ENCODE measurements at places on chromosomes 3 and 15. TPM values are rescaled to one million over a fixed set of nuclear protein-coding genes. Genes with fewer than 3 reads are reported as not detected.

Gene SMCO1
- total RNA-seq = not detected

DNA sequence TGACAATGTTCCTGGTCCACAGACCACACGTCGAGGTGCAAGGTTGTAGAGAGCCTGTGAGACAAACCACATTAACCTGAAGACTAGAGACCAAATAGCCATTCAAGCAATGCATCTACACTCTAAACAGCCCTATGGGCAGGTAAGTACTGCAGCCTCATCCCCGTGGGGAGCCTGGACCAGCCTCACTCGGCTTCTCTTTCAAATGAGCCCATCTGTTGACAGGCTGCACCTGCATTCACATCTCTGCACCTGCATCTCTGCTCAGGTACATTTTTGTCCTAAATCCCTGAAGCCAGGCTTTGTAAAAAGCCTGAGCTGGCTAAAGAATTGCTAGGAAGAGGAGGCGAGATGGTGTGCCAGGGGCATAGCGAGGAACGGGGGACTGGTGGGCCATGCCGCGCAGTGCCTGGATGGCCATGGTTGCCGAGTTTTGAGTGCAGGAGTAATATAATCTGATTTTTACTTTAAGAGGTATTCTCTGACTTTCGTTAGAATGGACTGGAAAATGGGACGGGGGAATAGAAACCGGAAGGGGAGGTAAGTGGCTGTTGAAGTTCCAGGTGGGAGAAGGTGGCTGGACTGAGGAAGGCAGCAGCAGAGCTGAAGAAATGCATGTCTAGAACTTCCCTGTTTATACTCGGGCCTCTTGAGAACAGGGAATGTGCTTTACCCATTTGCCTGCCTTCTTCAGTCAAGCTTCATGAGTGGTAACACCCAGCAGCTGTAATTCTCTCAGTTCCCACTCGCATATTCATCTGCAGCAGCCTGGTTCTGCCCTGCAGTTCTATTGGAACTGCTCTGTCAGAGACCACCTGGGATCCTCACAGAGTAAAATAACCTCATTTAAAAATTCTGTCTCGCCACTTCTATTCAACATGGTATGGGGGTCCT lies 226.4 kb downstream of the OPA1 start:
- no peak overlapping the region for H3K27ac ChIP-seq
- peaks cover 23% of the 10 kb centered on the region for H3K27me3 ChIP-seq
- H3K4me1 ChIP-seq = no peaks in the 10 kb centered on the region
- no peak overlapping the region for H3K4me3 ChIP-seq
- H3K36me3 ChIP-seq = no peaks in the 10 kb centered on the region

Gene TBC1D23
- total RNA-seq = 35.9 TPM

- H3K4me1 ChIP-seq = no peaks in the 10 kb centered on the region
- H3K27ac ChIP-seq = no peak overlapping the region
- H3K27me3 ChIP-seq = no peaks in the 10 kb centered on the region
- no peaks in the 10 kb centered on the region for H3K36me3 ChIP-seq
- DNase-seq = no peak
- H3K4me3 ChIP-seq = no peak overlapping the region
Measured at GRCh38 chr3:21517184-21517583, 233.8 kb downstream of the ZNF385D start.

Measured in naive thymus-derived CD8-positive, alpha-beta T cell (primary cell).